Caco-2 (cell line): ENCODE measurements at places on chromosomes 5 and 9. TPM values are rescaled to one million over a fixed set of nuclear protein-coding genes. Genes with fewer than 3 reads are reported as not detected.

DNA sequence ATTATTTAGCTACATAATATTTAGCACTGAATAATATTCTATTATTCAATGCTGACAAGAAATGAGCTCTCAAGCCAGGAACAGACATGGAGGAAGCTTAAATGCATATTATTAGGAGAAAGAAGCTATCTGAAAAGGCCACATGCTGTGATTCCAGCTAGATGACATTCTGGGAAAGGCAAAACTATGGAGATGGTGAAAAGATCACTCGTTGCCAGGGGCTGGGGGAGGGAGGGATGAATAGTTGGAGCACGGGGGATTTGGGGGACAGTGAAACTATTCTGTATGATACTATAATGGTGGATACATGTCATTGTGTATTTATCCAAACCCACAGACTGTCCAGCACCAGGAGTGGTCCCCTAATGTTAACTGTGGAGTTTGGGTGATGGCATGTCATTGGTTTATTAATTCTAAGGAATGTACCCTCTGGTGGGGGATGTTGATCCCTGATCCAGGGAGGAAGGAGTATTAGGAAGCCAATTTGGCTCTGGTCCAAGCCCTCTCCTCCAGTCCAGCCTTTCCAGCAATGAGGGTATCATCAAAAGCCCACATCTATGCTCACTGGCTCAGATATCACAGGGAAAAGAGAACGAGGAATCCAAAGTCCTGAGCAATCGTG lies 162.5 kb downstream of the COL23A1 start:
- H3K4me1 ChIP-seq = no peaks in the 10 kb centered on the region
- no peak overlapping the region for H3K4me3 ChIP-seq
- H3K27ac ChIP-seq = no peak overlapping the region

DNA sequence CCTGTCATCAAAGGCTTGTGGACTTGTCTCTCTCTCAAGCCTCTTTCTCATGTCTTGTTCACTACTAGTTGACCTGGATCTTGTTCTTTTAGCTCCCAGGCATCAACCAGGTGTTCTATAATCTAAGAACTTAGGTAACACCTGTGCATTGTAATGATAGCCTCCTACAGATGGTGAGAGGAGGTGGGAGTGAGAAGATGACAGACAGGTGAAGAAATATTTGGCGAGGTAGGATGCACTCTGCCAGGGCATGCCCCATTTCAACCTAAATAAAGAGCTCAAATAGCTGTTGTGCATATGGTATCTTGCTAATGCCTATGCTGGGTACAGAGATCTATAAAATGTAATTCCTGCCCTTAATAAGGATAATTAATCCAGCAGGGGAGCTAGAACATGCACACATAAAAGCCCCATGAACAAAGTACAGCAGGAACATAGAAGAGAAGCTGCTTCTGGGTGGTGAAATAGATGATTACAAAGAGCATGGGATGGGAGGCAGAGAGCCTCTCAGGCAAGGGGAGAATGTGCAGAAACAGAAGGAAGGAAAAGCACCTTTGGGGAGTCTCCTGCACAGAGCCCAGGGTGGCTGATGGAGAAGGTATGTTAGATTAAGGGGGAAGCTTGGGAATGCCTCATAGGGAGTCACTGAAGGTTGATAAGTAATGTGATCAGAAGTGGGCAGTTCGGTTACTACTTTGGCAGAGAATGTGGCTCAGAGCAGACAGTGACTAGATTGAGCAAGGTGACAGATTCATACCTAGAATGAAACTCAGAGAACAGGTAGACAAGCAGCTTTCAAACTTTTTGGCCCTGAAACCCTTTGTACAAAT lies 28.0 kb upstream of the PLIN2 start:
- no peak for DNase-seq
- H3K27ac ChIP-seq = no peak overlapping the region
- H3K27me3 ChIP-seq = no peaks in the 10 kb centered on the region
- no peaks in the 10 kb centered on the region for H3K36me3 ChIP-seq
- peaks cover 75% of the 10 kb centered on the region for H3K4me1 ChIP-seq

GRCh38 chr9:124780757-124781151 lies 3.8 kb downstream of the OLFML2A start:
- no peaks in the 10 kb centered on the region for H3K36me3 ChIP-seq
- H3K27ac ChIP-seq = no peak overlapping the region
- H3K4me3 ChIP-seq = no peak overlapping the region

GRCh38 chr9:137320555-137321384 lies 18.7 kb upstream of the NRARP start:
- no peaks in the 10 kb centered on the region for H3K27me3 ChIP-seq
- no peak for DNase-seq
- no peak overlapping the region for H3K27ac ChIP-seq
- no peaks in the 10 kb centered on the region for H3K36me3 ChIP-seq

- no peaks in the 10 kb centered on the region for H3K27me3 ChIP-seq
- H3K27ac ChIP-seq = no peak overlapping the region
- no peaks in the 10 kb centered on the region for H3K4me1 ChIP-seq
- H3K4me3 ChIP-seq = no peak overlapping the region
- H3K36me3 ChIP-seq = no peaks in the 10 kb centered on the region
Observed at GRCh38 chr5:2158109-2158508, 275.4 kb upstream of the IRX4 start.

DNA sequence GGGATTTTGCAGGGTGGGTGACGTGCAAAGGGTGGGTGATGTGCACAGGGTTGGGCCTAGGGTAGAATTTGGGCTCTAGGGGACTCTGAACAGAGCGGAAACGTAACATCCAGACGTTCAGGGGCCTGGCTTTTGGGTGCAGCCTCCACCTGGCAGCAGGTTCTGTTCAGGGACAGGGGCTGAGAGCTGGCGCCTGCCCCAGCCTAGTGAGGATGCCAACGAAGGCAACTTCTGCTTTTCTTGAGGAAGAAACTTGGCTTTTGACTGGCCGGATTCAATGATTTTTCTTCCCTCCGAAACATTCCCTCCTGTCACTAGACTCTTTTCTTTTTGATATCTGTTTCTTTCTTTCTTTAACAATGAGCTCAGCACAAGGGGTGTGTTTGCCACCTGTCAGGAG lies 38.6 kb upstream of the SLC6A19 start:
- H3K4me1 ChIP-seq = peaks cover 6% of the 10 kb centered on the region; the same call in 1 of the 2 replicates
- no peak overlapping the region for H3K4me3 ChIP-seq
- DNase-seq = no peak
- no peaks in the 10 kb centered on the region for H3K36me3 ChIP-seq

DNA sequence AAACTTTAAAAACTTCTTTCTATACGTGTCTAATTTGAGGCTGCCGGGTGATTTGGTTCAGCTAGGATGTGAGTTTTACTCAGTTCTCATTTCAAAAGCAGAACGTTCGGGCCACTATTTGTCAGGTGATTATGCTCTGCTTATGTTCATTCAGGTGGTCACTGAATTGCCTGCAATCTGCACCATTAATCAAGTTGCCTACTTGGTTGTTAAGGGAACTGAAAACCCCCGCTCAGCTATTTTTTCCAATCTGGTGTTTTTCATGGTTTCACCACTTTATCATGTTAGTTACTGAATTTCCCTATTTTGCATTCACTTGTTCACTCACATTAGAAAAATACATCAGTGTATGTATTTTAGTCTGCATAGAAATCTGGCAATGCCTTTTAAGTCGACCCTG lies 523.0 kb downstream of the CSNK1G3 start:
- no peak for DNase-seq
- H3K4me1 ChIP-seq = no peaks in the 10 kb centered on the region
- H3K4me3 ChIP-seq = no peak overlapping the region
- no peaks in the 10 kb centered on the region for H3K27me3 ChIP-seq
- H3K36me3 ChIP-seq = no peaks in the 10 kb centered on the region

Gene SMIM33
- not detected in 2 replicates for total RNA-seq

Gene DBH
- total RNA-seq = not detected in 2 replicates

Gene NRARP
- total RNA-seq = 22.1 and 24.7 TPM in 2 replicates

Gene FBP2
- total RNA-seq = not detected in 2 replicates

Gene SAP30L
- total RNA-seq = 30.5 and 32.5 TPM in 2 replicates
